ENCODE measurements at places on chromosomes 2 and 18. TPM values are rescaled to one million over a fixed set of nuclear protein-coding genes. Genes with fewer than 3 reads are reported as not detected.

Gene UGT1A8
- not detected for total RNA-seq

- no peaks in the 10 kb centered on the region for H3K4me1 ChIP-seq
- H3K27ac ChIP-seq, result no peak overlapping the region
- no peaks in the 10 kb centered on the region for H3K36me3 ChIP-seq
- H3K4me3 ChIP-seq, result no peak overlapping the region
Measured at GRCh38 chr18:34315591-34316352, 91.1 kb upstream of the NOL4 start.

Gene C2orf66
- not detected for total RNA-seq

Gene CHRNG
- 6.9 TPM for total RNA-seq

- peak overlapping the region; percentile 73 for H3K27ac ChIP-seq
- H3K4me3 ChIP-seq, result no peak overlapping the region
- no peaks in the 10 kb centered on the region for H3K27me3 ChIP-seq
Measured at GRCh38 chr18:48546396-48546795, 7.6 kb downstream of the CTIF start.
